ENCODE measurements at places on chromosomes 3 and 15.

GRCh38 chr15:80188251-80188650 is 35.5 kb downstream of the FAH start:
- DNase-seq: no peak

GRCh38 chr3:87191175-87191574 is 35.9 kb upstream of the CHMP2B start:
- DNase-seq: no peak

DNA sequence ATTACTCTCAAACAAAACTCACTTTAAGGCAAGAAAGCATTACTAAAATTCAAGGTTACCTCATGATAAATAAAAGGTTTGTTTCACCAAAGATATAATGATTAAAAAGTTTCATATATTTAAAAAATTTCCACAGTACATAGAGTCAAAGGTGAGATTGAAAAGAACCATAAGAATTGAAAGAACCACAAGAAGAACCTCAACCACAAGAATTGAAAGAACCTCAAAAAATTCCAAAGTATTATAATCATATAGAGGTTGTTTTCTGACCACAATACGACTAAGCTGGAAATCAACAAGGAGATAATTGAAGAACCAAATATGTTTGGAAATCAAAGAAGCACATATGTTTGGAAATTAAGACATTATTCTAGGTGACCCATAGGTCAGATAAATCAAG is 52.7 kb downstream of the SLC25A36 start:
- no peak for DNase-seq

DNA sequence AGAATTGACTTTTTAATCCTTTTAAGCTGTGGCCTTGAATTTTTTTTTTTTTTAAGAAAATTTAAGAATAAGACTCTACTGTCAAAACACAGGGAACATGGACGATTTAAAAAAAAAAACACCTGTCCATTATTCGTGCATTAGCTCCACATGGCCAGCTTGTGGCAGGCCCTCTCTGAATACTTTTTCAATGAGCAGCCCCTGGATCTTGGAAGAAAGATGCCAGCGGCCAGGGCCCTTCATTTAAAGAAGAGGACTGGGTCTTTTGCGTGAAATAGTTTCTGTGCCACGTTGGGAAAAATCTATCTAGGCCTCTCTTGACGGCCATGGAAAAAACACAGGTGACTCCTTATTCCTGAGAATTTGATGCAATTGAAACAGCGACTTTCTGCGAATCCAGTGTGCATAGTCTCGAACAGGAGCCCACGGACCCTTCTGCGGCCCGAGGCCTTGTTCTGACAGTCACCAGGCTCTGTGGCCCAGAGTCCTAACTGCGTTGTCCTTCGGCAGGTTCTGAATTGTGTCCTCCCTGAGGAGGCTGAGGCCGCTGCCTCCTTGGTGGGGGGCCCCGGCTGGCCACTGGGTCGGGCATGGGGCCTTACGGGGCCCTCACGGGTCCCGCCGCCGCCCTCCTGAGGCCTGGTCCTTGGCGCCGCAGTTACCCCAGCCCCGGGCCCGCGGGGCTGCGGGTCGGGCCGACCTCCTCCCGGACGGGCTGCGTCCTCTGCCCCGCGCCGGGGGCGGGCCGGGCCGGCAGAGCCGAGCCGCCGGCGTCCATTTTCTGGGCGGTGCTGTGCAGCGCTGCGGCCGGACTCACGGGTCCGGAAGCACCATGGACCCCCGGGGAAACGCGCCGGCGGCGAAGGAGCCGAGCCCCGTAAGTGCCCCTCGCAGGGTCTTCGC is 33.5 kb downstream of the ZBTB38 start:
- DNase-seq: peak; percentile 54

DNA sequence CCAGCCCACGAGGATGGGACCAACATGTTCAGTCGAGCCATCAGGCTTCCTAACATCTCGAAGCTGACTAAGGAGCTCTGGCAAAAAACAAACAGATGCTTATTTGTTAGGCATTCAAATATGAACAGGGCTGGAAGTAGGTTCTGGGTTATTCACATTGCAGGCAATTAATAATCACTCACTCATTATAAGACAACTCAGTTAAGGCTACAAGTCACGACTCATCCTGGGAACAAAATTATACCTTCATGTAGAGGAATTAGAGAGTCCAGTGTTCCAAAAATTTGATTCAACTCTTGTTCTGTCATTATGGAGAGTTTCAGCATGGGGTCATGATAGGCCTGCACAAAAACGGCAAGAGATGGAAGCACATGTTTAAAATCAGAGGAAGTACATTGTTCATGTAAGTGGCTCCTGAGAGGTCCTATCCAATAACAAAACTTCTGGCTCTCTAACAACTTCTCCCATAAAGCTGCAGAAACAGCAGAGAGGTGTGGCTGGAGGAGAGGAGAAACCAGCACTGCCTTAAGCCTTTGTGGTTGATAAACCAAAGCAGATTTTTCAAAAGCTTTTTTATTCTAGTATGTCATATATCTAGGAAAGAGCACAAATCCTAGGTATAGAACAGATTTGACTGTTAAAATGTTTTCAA is 50.6 kb downstream of the ARHGEF3 start:
- DNase-seq: no peak

- no peak for DNase-seq
Measured at GRCh38 chr15:66623801-66624453, 58.1 kb upstream of the LCTL start.

GRCh38 chr3:107329088-107329487 is 48.2 kb upstream of the CCDC54 start:
- no peak for DNase-seq

DNA sequence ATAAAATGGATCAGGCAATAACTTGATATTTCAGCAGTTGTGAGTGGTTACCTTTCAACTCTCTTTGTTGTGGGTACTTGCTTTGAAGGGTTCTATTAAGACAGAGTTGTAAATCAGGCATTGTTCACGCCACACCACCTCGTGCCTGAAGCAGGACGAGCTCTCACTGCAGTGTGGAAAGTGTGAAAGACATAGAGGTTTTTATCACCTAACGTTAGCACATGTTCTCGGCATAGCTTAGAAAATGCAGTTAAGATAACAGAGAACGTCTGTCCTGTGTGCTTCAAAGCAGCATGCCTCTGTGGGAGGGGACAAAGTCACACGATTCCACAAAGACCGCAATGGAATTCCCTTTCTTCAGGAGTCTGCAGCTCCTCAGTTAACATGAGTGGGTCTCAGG is 7.8 kb downstream of the ADAMTS17 start:
- DNase-seq: no peak

DNA sequence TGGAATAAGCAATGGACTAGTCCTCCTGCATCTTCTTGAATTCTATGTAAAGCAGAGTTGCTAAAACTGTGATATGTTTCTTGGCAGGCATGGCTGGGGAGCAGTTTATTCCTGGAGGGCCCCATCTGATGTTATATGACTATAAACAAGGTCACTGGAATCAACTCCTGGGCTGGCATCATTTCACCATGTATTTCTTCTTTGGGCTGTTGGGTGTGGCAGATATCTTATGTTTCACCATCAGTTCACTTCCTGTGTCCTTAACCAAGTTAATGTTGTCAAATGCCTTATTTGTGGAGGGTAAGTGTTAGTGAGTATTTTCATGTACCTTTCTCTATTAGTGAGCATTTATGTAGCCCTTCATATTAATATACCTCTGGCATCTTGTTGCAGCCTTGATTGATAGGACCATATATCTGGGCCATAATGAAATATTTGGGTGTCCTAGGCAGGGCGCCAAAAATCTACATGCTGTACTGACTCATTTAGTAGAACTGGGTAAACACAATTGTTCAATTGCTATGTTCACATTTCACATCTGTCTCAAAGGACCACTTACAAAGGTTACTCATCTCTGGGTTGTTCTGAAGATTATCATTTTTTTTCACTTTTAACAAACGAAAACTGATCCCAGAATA is 52.6 kb upstream of the ADGRG7 start:
- DNase-seq: no peak

GRCh38 chr3:43217633-43218032 is 68.7 kb upstream of the SNRK start:
- no peak for DNase-seq

All from activated naive CD4-positive, alpha-beta T cell (primary cell).